ENCODE measurements at places on chromosomes 3 and 15.

- no peak for DNase-seq
Observed at GRCh38 chr15:80550908-80551260, 144.2 kb upstream of the ABHD17C start.

- DNase-seq, result no peak
Observed at GRCh38 chr3:140823106-140823505, 118.5 kb upstream of the SLC25A36 start.

GRCh38 chr3:183315739-183316138 lies 62.7 kb downstream of the B3GNT5 start:
- DNase-seq, result no peak

DNA sequence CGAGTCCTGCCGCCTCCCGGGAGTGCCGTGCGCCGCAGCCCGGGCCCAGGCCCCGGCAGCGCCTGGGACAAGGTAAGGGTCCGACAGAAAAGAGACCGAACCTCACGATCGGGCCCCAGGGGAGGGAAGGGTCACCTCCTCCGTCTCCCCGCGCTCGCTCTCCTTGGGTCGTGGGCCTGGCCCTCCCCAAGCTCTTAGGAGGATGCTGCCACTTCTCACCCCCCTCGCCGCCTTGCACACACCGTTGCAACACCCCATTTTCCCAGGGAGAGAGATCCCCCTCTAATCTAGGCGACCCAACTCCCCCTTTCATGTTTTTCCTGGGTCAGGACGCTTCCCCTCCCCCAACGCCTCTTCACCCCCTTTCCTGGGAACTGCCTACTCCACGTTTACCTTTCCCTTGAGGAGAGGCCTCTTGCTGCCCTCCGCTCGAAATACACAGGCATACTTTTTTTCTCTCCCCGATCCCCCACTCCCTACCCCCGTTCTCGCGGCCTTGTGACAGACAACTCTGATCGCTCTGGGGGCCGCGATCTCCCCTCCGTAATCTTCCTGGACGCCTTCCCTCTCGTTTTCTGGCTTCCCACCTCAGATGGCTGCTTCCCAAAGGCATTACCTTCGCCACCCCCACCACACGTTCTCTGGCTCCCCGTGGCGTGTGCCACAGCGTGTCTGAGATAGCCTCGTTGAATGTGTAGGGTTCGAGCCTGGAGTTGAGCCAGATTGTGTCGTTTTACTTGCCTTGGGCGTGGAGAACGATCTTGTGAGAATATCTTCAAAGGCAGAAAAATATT lies 688 bp downstream of the SETD5 start:
- peak; percentile 81 for DNase-seq

- DNase-seq, result no peak
Observed at GRCh38 chr15:83733206-83733605, 79.3 kb downstream of the ADAMTSL3 start.

All from NCI-H2029 treated with DMSO at 0.1 percent for 48 hours (cell line).